HFF-Myc (cell line): ENCODE measurements at places on chromosomes 16 and 17.

GRCh38 chr17:75433218-75433783 is 23.1 kb upstream of the TMEM94 start:
- no peak for DNase-seq

DNA sequence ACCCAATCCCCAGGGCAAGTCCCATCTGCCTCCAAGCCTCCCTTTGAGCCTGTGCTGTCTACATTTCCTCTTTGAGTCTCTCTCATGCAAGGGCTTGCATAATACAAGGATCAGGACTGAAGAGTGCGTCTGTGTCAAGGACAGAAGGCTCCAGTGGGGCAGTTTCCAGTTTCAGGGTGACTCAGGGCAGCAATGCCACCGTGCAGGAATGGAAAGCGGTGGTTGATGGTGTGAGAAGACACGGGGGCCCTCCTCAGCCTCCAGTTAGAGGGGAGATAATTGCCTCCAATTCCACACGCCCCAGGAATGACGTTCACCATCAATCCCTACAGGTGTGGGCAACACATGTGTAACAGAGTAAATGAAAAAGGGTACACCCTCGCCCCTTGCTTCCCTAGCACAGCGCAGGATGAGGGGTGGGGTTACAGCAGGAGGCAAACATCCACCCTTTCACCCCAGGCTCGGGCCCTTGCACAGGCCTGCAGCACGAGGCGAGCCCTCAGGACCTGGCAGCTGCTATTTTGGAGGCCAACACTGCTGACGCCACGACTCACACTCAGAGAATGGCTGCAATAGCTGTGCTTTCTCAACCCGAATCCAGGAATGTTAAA is 24.8 kb upstream of the SLC25A19 start:
- no peak for DNase-seq

- peak; percentile 54 for DNase-seq
These were observed 46.3 kb downstream of the CCDC42 start for GRCh38 chr17:8698162-8698971.

- no peak for DNase-seq
These were observed 437.8 kb downstream of the SLC39A11 start for GRCh38 chr17:72654706-72655105.

- no peak for DNase-seq
These were observed 925.9 kb upstream of the EEF2KMT start for GRCh38 chr16:6023449-6023848.

DNA sequence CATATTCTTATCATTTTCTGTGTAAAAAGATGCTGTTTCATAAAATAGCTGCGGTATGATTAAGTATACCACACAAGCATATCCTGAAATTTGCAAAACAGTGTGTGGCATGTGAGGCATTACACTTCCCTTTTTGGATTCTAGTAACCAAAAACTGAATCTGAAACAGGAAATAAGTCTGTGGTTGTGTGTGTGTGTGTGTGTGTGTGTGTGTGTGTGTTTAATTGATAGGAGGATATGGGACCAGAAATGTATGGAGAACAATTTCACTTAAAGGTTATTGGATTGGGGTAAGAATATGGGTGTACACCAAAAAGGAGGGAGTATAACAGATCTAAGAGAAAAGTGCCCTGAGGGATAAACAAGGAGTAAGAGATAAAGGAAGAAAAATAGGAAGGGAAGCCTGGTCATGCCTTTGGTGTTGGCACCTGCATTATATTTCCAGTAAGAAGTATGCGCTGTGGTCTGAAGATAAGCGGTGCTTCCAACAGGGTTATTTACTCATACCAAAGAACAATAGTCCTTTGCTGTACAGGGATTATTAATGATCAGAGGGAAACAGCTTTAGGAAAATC is 4.0 kb downstream of the LYRM1 start:
- DNase-seq = no peak

- no peak for DNase-seq
These were observed 33.3 kb downstream of the RHBDL3 start for GRCh38 chr17:32298721-32299579.

- DNase-seq = no peak
These were observed 3.1 kb upstream of the SKAP1 start for GRCh38 chr17:48432820-48433775.

GRCh38 chr17:40418428-40418706 is 671 bp upstream of the TOP2A start:
- DNase-seq = no peak

GRCh38 chr17:45984368-45984767 is 14.7 kb upstream of the STH start:
- DNase-seq = no peak

- DNase-seq = no peak
These were observed 163.4 kb upstream of the CIBAR2 start for GRCh38 chr16:85275533-85276249.

DNA sequence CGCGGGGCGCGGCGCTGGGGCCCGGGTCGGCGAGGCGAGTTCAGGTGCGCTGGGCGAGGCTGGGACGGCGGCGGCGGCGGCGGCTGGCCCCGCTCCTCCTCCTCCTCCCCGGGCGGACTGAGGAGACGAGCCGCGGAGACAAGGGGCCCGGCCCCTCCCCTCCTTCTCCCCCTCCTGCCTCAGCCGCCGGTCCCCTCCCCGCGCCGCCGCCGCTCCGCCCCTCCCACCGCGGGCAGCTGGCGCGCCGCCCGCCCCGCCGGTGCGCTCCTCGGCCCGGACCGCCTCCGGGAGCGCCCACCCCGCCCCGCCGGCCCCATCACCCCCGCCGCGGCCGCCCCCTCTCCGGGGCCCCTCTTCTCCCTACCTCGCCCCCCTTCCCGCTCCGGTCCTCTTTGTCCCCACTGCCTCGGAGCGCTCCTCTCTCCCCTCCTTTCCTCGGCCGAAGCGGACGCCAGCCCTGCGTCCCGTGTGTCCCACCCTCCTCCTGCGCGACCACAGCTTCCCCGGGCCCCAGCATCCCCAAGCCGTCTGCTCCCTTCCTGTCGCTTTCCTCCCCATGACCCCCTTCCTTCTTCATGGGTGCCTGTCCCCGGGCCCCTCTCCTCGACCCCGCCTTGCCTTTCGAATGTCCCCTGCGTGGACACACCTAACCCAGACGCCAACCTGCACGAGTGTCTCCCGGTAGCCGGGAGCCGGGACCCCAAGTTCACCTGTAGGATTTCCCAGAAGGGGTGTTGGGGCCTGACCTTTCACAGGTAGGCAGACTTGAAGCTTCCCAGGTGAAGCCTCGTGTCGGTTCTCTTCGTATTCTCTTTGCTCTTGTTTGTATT is at the start of gene TOX3:
TSS of gene TOX3 (minus strand) at position 140 of the 830 bp plus-strand sequence. CDS start 420 bp downstream, outside the sequence.
- no peak for DNase-seq

DNA sequence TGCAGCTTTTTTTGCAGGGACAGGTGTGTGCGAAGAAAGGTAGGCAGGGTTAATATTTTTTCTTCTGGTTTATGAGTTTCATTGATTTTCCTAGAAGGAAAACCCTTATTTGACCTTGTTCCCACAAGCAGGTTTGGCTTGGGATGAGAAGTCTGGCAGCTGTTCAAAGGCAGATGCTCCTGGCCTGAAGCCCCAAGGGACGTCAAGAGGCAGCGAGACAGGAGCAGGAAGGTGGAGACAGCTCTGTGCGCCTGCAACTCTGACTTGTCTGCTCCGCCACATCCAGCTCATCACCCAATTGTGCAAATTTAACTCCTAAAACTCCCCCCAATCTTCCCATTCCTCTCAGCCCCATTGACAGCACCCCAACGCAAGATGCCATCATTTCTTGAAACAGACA is 136.8 kb upstream of the XYLT1 start:
- DNase-seq = no peak

DNA sequence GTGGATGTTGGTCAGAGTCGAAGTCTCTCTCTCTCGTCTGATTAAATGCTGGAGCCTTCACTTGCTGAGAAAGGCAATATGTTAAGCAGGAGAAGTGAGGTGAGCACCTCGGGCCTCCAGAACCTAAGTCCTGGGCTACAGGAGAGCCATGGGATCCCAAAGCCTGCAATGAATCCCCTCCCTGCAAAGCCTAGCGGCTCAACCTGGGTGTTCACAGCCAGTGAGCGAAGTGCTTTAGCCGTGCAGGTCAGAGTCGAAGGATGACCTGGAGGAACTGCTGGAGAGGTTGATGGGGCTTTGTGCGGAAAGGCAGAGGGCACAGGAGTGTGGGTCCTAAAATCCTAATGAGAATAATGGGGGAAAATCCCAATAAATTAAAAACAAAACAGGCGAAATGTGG is 267.8 kb downstream of the ENGASE start:
- DNase-seq = no peak

- DNase-seq = no peak
These were observed 565 bp downstream of the WDR45B start for GRCh38 chr17:82647593-82648164.

GRCh38 chr17:48584223-48584741 is 5.8 kb downstream of the HOXB3 start:
- no peak for DNase-seq

GRCh38 chr17:57293077-57293476 is 36.8 kb downstream of the MSI2 start:
- no peak for DNase-seq

GRCh38 chr17:40366861-40367518 is 2.5 kb upstream of the GJD3 start:
- no peak for DNase-seq

DNA sequence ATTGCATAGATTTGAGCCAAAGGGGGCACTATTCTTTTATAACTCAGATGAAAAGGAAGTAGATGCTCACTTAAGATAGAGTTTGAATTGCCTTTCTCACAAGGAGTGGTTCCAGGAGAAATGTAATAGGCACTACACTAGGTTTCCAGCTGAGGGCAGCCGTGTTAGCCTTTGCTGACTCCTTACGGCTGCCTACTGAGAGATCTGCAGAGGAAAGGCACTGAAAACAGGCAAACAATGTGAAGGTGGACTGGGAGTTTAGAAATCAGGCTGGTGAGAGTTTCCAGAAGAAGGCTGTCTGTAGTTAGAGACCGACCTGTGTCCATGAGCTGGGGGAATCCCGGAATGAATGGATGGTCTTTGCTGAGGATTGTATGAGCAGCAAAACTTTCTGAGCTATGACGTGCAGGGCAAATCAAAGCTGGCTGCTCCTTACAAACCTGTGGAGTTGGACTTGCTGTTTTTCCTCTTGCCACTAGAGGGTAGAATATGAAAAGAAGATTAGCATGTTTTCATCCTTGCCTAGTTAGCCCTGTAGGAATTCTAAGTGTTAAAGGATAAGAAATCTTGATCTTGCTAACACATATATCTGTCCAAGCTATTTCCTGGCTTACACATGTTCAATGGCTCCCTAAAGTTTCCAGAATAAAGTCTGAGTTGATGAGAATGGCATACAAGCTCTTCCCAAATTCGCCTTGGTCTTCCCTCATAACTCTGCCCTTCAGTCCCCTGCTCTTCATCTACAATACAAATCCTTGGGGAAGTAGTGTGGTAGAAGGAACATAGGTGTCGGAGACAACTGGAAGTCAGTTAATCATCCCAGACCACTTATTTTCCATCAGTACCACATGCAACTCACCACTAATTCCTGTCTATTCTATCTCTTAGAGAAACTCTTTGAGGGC is 20.1 kb upstream of the TAOK1 start:
- peak; percentile 69 for DNase-seq

DNA sequence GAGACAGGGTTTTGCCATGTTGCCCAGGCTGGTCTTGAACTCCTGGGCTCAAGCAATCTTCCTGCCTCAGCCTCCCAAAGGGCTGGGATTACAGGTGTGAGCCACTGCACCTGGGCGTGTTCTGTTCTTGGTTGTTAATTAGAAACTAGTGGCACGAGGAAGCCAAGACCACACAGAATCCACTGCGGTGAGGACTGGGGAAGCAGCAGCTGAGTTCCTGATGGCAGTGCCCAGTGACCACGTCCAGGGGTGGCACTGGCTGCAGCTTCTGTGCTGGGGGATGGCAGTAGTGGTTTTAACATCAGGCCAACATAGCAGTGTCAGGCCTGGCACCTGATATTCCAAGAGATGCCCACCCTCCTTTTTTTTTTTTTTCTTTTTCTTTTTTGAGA is 39.7 kb upstream of the NDRG4 start:
- DNase-seq = no peak

GRCh38 chr17:1260086-1260769 is 10.0 kb upstream of the BHLHA9 start:
- no peak for DNase-seq
